ENCODE measurements at places on chromosomes 16 and 17.

DNA sequence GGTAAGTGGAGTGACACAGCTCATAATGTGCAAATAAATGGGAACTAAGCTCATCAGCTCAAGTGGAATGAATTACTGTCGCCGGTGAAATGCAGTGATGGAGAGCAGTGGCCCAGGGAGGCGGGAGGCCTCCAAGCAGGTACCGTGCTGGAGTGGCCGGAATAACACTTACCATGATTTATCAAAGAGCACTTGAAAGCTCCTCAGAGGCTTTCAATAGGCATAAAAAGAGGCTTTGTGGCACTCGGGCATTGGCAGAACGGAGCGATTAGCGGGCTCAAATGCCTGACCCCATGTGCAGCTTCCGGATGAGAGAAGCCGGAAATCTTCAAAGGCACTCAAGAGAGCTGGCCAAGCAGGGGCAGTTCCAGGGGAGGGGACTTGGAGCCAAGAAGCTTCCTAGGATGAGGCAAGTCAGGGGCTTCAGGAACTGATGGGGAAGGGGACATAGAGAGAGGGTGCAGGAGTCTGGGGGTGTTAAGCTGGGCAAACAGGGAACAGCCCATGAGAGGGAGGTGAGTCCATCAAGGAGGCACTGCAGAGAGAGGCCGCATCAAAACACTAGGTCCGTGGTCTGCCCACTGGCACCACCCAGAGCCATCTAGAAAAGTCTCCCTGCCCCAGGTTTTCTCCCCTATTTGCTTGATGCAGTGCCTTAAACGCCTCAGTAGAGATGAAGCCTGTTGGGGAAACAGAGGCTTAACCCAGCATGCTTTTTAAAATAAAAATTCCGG, 144.0 kb upstream of the IRX6 start:
- H3K27ac ChIP-seq, result no peak overlapping the region
- no peaks in the 10 kb centered on the region for H3K27me3 ChIP-seq
- no peak overlapping the region for H3K4me3 ChIP-seq
- H3K36me3 ChIP-seq, result no peaks in the 10 kb centered on the region
- DNase-seq, result no peak

DNA sequence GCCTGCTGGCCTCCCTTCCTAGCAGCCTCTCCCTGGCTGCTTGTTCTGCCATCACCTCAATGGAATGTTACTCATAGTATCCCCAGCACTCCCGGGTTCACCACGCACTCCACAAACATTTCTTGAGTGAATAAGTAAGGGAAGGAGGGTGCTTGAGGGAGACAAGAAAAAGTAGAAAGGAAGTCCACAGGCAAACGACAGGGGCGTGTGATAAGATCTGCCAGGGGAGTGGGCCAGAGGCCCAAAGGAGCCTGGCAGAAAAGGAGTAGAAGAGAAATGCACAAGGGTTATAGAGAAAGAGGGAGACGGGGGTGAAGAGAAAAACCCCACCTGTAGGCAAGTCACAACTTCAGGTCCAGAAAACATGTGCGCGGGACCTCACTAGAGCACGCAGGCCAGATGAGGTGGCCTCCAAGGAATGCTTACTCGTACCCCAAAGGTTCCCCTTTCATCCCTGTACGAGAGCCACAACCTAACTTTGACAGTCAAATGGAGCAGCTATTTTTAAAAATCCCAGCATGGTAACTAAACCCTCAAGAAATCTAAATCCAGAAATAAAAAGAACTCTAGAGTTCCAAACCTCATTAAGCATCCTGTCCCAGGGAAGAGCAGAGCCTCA, 6.6 kb downstream of the ZDHHC7 start:
- peaks cover 22% of the 10 kb centered on the region for H3K4me1 ChIP-seq
- peaks cover 11% of the 10 kb centered on the region for H3K36me3 ChIP-seq
- no peak overlapping the region for H3K27ac ChIP-seq
- H3K4me3 ChIP-seq, result no peak overlapping the region
- no peak for DNase-seq
- H3K27me3 ChIP-seq, result no peaks in the 10 kb centered on the region

GRCh38 chr16:1825864-1826690, 548 bp downstream of the HAGH start:
- H3K27ac ChIP-seq, result peak overlapping the region; percentile 47
- DNase-seq, result peak; percentile 78
- H3K4me1 ChIP-seq, result peaks cover 43% of the 10 kb centered on the region
- H3K36me3 ChIP-seq, result no peaks in the 10 kb centered on the region

DNA sequence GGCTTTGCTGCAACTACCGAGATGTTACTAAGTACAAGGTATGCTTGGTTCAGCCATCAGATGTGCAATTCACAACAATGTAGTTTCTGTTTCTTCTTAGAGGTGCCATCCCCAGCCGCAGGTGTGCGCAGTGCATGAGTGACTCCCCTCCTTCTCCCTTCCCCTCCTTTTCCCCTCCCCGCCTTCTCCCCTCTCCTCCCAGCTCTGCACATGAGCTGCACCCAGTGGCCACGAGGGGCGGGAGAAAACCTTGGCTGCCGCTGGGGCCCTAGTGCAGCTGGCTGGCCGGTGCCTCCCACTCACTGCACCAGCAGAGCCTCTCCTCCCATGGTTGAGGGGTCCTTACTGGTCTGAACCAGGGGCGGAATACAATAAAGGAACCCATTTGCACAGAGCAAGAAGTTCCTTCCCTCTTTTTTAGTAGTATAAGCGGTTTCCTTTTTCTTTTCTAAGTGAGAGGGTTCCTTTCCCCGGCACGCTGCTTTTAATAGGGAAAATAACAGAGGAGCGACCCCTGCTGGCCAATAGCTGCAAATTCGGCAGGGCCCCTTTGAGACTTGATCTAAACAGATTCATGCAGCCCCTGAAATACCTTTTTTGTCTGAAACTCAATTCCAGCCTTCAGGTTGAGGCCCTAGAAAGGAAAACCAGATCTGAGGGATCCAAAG, 7.8 kb upstream of the CCL15 start:
- H3K4me1 ChIP-seq, result peaks cover 11% of the 10 kb centered on the region
- no peak for DNase-seq
- H3K27ac ChIP-seq, result no peak overlapping the region
- no peaks in the 10 kb centered on the region for H3K36me3 ChIP-seq
- no peaks in the 10 kb centered on the region for H3K27me3 ChIP-seq

DNA sequence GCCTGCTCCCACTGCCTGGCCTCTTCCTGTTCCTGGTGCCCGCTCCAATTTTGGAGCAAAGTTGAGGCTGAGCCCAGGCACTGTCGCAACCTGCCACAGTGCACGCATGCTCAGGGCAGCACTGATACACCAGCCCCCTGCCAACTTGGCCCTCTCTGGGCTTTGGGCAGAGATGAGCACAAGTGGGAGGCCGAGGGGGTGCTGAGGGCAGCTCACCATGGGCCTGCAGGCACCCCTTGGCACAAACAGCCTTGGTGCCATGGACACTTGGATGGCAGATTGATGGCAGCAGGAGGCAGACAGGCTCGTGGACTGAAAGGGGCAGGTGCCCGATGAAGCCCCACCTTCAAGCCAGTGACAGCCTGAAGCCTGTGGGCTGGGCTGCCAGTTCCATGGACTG, 42.9 kb downstream of the PIGL start:
- peaks cover 16% of the 10 kb centered on the region for H3K36me3 ChIP-seq
- H3K27ac ChIP-seq, result no peak overlapping the region
- no peak overlapping the region for H3K4me3 ChIP-seq

DNA sequence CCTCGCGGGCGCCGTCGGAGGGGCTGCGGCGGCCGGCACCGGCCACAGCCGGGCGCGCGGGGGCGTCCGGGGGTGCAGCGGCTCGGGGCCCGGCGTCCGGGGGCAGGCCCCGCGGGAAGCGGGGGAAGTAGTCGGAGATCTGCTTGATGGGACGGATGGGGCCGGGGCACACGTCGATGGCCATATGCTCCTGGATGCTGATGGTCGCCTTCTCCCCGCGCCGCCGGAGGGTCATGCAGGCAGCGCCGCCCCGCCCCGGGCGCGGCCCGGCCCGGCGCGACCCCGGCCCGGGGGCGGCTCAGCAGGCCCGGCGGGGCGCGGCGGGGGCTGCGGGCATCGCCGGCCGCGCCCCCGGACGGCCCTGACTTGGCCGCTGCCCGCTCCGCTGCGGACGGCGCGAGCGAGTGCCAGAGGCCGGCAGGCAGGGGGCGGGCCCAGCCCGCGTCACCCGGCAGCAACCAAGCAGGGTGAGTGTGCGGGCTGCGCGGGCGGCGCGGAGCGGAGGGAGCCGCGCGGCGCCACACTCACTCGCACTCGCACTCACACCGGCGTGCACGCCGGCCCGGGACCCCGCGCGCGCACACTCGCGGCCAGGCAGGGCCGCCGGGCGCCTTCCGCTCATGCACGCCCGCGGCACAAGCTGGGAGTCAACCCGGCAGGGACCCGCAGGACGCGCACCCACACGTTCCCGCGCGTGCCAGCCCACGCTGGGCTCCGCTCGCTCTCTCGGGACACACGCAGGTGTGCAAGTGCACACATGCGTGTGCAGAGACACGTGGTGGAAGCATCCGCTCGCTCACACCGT, at the start of gene DOC2B:
TSS of gene DOC2B (minus strand) at position 406 of the 805 bp plus-strand sequence. CDS start at position 235, 171 bp downstream.
- H3K27ac ChIP-seq, result no peak within 1 kb of the TSS
- no peak for DNase-seq
- H3K4me3 ChIP-seq, result peak within 1 kb of the TSS; percentile 21
- no peaks in the 10 kb centered on the region for H3K36me3 ChIP-seq
- H3K27me3 ChIP-seq, result peaks cover 49% of the 10 kb centered on the region
- peaks cover 21% of the 10 kb centered on the region for H3K4me1 ChIP-seq

- H3K27ac ChIP-seq, result no peak overlapping the region
- DNase-seq, result no peak
- H3K4me1 ChIP-seq, result peaks cover 10% of the 10 kb centered on the region
- peaks cover 11% of the 10 kb centered on the region for H3K27me3 ChIP-seq
These were observed 2.4 kb downstream of the NATD1 start for GRCh38 chr17:21250854-21251253.

DNA sequence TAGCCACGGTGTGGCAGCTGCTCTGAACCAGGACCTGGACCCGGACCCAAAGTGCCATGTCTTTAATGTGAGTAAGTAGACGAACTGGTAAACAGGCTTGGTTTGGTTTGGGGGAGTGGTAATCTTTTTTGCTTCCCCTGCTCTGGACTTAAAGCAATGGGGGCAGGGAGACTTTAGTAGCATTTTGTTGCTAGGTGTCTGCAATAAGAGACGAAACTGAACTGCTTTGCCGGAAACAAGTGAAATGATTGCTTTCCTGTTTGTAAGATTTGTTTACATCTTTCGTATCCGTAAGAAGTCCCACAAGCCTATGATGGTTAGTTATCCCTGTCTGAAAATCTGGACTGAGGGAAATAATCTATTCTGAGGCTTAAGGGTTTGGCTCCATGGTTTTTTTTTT, 21.5 kb downstream of the PRCD start:
- peak overlapping the region; percentile 98 for H3K4me3 ChIP-seq
- peaks cover 66% of the 10 kb centered on the region for H3K4me1 ChIP-seq
- peak; percentile 58 for DNase-seq

GRCh38 chr17:56499799-56500388, 93.6 kb upstream of the NOG start:
- H3K36me3 ChIP-seq, result no peaks in the 10 kb centered on the region
- H3K27ac ChIP-seq, result no peak overlapping the region
- peaks cover 17% of the 10 kb centered on the region for H3K27me3 ChIP-seq

GRCh38 chr17:73719588-73720071, 75.4 kb upstream of the SDK2 start:
- H3K27ac ChIP-seq, result no peak overlapping the region
- peaks cover 7% of the 10 kb centered on the region for H3K27me3 ChIP-seq
- H3K36me3 ChIP-seq, result no peaks in the 10 kb centered on the region
- no peak for DNase-seq

- peaks cover 30% of the 10 kb centered on the region for H3K4me1 ChIP-seq
- peak overlapping the region; percentile 47 for H3K27ac ChIP-seq
- no peaks in the 10 kb centered on the region for H3K36me3 ChIP-seq
- peaks cover 59% of the 10 kb centered on the region for H3K27me3 ChIP-seq
- peak; percentile 67 for DNase-seq
- H3K4me3 ChIP-seq, result no peak overlapping the region
These were observed 11.1 kb upstream of the CD300LD start for GRCh38 chr17:74603037-74603635.

DNA sequence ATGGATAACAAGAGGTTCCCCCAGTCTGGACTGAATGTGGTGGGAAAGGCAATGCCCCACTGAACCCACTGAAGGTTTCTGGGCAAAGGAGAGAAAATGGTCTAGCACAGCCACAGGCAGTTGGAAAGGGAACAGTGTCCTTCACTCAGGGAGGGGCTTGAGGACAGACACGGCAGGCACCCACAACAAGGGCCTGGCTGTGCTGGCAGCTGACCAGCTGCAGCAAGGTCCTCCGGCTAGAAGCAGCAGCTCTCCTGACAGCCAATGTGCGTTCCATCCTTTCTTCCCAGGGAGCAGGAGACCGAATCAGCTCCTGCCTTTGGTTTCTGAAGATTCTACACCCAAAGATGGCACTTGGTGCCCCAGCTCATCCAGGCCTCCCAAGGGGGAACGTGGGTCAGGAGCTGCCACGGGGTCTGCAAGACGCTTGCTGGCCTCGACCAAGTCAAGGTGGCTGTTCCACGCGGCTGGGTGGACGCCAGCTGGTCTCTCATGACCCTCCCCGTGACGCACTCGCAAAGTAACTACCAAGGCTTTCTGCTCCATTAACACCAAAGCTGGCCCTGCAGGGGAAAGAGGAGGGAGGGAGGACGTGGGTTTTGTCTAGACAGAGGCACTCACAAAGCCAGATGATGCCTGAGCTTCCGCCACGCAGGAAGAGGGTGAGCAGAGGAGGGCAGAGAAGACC, 11.1 kb downstream of the ABR start:
- no peak overlapping the region for H3K27ac ChIP-seq
- H3K27me3 ChIP-seq, result no peaks in the 10 kb centered on the region
- no peak overlapping the region for H3K4me3 ChIP-seq
- no peak for DNase-seq
- H3K4me1 ChIP-seq, result no peaks in the 10 kb centered on the region

DNA sequence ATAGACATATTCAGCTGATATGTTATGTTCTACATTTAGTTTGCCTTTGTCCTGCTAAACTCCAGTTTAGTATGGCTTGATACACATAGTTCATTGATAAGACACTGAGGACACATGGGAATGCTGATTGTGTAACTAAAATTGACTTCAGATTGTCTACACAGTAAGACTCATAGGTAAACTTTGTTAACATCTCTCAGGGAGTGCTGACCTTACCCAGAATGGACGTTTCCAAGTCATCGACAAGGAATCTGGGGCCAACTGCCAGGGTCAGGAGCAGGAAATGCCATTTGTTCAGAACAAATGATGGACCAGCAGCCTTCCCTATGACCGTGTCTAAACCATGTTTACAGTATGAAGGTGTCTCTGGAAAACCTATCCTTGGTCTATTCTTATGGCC, 58.7 kb downstream of the DYNLRB2 start:
- no peak overlapping the region for H3K27ac ChIP-seq
- no peak for DNase-seq
- peaks cover 65% of the 10 kb centered on the region for H3K36me3 ChIP-seq

Measured in activated CD8-positive, alpha-beta memory T cell treated with anti-CD3 and anti-CD28 coated beads, Interleukin-2, amount 10 ng/mL, durations not matched to agents 7 days and 5 days (primary cell).